ENCODE measurements at places on chromosomes 7 and 10.

DNA sequence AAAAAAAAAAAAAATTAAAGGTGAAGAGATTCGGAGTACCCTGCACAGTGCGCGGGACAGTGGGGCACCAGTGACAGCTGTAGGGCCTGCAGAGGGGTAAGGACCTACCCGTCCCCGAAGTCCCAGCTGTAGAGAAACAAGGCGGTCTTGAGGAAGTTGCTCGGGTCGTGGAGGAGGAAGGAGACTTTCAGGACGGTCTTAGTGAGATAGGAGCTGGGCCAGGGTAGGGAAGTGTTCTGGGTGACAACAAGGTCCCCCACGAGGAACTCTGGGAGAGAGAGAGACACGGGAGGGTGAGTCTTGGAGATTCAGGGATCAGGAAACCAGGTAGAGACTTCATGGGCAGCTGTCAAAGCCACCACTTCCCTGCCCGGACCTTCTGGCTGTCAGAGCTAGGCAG is 9.7 kb downstream of the TMEM130 start:
- no peak for DNase-seq

- no peak for DNase-seq
Observed at GRCh38 chr10:49356944-49357343, 38.9 kb downstream of the DRGX start.

DNA sequence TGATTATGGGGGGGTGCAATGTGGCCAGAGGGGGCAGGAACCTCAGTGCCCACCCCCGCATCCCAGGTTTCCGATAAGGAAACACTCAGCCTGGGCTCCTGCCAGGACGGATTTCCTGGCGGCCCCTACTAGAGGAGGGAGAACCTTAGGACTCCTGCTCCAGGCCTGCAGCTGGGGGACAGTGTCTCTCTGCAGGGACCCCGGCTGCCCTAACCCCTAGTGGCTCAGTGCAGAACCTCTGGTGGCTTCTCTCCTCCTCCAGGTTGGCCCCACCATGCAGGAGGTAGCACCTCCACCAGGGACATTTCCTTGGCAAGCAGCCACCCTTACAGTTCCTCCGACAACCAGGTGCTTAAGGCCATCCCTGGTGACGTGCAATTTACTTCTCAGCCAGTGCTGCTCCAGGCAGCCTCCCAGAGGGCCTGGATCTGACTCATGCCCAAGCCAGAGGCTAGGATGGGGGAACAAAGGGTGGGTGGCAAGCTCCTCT is 31.9 kb downstream of the SH2B2 start:
- no peak for DNase-seq

DNA sequence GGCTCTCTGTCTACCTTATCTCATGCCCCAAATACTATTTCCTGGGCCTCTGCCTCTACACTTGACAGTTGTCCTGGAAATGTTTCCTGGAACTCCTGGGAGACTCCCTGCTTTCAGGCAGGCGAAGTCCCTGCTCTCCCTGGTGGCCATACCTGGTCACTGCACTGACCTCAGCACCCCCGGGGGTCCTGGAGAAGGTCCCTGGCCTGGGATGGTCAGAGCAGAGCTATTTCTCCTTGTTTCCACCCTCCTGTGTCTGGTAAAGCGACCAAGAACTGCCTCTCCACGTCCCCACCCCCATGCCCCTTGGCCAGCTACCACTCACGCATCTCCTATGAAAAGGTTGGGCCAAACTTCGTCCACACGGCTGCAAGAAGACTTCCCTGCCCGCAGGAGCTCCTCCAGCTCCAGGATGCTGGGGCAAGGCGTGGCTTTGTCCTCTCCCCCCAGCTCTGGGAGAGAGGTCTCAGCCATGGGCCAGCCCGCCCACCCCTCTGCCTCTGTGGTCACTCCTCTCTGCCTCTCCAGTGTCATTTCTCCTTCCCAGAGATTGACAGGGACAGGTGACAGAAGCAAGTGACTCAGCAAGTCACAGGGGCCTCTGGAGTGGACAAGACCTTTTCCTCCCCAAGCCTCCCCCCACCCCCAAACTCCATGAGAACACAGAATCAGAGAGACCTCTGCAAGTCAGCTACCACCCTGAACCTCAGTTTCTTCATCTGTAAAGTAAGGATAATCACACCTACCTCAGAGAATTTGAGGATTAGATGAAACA is 2.6 kb upstream of the SAMD8 start:
- DNase-seq, result no peak

DNA sequence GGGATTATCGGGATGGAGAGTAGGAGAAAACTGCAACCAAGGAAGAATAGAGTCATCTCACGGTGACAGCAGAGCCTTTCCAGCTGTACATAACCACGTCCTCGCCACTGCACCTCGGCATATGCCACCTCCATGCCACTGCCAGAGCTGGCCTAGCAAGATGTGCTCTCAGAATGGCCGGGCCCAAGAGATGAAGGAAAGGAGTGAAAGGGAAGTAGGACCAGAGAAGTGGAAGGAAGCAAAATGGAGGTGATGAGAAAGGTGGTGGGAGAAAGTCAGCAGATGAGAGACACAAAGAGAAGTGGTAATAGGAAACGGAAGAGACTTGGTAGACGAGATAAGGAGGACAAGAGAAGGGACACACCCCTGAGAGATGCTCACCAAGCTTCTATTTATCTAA is 8.0 kb upstream of the CALU start:
- DNase-seq, result no peak

DNA sequence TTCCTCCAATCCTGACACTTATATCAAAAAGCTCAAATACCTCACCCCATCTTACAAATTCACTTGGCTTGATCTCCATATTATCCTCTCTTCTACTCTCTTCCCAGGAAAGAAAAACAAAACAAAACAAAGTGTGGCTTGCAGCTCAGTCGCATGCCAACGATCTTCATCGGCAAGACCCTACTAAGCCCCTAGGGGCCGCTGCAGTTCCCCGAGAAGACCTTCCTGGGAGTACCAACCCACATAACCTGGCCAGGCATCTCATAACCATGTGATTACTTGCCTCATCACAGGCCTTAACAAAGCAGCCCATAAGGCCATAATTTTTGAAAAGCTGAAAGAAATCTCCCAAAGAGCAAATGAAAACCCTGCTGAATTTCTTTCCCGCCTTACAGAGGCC is 103.7 kb downstream of the ZNF92 start:
- no peak for DNase-seq

DNA sequence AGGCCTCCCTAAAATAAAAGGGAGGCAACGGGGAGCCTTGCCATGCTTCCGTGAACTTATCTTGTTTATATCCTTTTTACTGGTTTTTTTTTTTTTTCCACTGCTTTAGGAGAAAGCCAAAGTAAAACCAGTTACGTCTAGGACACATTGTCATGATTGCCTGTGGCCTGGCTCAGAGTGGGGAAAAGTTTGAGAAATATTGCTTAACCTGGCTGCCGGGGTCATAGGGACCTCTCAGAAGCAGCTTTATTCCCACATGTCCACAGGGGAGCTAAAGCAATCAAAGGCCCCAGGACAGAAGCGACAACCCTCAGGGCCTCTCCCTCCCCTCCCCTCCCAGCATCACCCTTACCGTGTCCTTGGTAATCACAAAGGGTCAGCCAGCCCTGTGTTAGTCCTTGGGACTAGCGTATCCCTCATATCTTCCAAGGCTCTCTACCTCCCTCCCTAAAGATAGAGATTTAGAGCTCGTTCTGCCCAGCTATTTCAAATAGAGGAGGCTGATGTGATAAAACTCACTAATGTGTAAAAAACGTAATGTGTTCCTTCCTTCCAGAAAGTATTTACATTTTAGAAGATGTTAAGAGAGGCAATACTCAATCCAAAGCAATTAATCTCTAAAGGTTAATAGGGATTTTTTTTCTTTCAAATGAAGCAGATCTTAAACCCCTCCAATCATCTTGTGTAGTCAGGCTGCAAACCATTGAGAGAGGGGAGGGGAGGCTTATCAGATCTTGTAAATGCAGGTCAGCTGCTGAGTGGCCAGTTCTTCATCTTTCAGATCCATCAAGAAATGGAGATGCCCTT is 64.8 kb upstream of the PRKAR2B start:
- no peak for DNase-seq

GRCh38 chr7:121544726-121545125 is 148.6 kb upstream of the FAM3C start:
- no peak for DNase-seq

DNA sequence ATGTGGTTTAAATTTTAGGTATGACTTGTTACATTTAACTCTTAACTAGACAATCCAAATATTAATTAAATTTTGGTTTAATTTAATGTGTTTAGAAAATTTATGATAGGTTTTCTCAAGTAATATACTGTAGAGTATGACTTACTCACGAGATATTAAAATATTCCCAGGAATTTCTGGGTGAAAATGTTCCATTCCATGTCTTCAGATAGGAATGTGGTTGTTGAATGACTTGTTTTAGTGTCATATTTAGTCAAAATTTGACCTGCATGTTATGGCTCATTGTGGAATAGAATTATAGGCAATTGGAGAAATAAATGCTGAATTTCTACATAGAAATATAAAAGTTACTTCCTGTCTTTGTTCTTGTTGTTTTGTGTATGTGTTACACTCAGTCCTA is 46.7 kb downstream of the SHOC2 start:
- DNase-seq, result no peak

All from activated CD4-positive, alpha-beta T cell treated with anti-CD3 and anti-CD28 coated beads, Interleukin-2, amount 50 U/mL, for 24 hours (primary cell).